Activated T-cell treated with anti-CD3 and anti-CD28 coated beads, Interleukin-2, amount 50 U/mL, for 72 hours (primary cell): ENCODE measurements at places on chromosomes 1 and 21. TPM values are rescaled to one million over a fixed set of nuclear protein-coding genes. Genes with fewer than 3 reads are reported as not detected.

SH2D1B gene
- 0.32 TPM for total RNA-seq

DNA sequence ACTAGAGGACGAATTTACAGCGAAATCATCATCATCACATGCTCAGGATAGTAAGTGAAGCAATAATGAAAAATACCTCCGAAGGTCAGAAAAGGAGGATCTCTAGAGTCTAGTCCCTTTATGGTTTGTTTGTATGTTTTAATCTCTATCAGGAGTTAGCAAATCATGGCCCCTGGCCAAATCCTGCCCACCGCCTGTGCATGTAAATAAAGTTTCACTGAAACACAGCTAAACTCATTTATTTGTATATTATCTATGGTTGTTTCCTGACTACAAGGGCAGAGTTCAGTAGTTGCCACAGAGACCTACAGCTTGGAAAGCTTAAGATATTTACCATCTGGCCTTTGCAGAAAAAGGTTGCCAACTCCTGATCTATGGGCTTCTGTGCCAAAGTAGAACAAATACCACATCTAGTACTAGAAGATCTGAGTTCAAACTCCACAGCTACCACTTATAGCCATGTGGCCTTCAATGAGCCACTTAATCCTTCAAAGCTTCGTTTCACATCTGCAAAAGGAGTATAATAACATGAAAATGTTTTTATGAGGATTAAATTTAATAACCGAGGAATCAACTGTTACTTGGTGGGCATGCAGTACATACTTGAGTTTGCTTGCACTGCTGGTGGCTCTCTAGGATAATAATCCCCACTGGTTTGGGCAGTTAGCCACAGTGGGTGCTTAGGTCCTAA lies 94.0 kb upstream of the KIF26B start:
- H3K4me3 ChIP-seq: no peak overlapping the region
- H3K27ac ChIP-seq: no peak overlapping the region
- H3K27me3 ChIP-seq: no peaks in the 10 kb centered on the region
- peaks cover 1% of the 10 kb centered on the region for H3K36me3 ChIP-seq

DNA sequence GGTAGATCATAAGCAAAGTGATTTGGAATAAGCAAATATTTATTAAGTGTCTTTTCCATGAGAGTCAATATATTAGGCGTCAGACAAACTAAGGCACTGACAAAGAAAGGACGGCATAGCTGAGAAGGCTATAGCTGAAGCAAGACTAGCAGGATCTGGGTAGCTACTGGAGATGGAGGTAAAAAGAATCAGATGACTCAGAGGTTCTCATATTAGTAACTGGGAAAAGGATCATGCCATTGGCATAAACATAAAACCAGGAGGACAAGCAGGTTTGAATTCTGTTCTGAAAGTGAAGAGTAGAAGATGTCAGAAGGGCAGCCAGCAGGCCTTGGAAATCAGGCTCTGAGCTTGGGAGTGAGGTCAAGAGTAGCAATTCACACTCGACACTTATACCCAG lies 531.9 kb downstream of the PTPRC start:
- H3K27me3 ChIP-seq: peaks cover 7% of the 10 kb centered on the region
- H3K4me1 ChIP-seq: peaks cover 44% of the 10 kb centered on the region
- no peak overlapping the region for H3K27ac ChIP-seq
- H3K36me3 ChIP-seq: no peaks in the 10 kb centered on the region
- no peak overlapping the region for H3K4me3 ChIP-seq

DNA sequence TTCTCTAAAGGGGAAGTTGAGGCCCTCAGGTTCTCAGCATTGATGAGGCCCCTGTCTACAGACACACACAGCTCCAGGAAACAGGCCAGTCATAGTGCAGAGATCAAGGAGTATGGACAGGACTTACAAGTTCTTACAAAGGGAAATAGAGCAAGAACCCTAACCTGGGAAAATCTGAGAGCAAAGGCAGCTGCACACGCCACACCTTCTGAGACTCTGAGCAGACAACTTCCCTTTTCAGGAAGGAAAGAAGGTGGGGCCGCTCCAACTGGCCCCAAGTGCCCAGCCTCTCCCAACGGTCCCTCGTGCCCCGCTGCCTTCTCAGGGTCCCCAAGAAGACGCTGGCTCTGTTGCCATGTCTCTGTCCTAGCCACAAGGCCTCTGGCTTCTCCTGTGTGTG lies 3.6 kb downstream of the NOC2L start:
- peaks cover 6% of the 10 kb centered on the region for H3K36me3 ChIP-seq
- H3K4me1 ChIP-seq: peaks cover 16% of the 10 kb centered on the region
- no peak overlapping the region for H3K27ac ChIP-seq
- no peak for DNase-seq
- H3K4me3 ChIP-seq: no peak overlapping the region

KLHL21 gene
- total RNA-seq: 24.2 TPM

GRCh38 chr1:187091666-187092065 lies 262.9 kb downstream of the PLA2G4A start:
- peak overlapping the region; percentile 4 for H3K27ac ChIP-seq
- H3K4me3 ChIP-seq: peak overlapping the region; percentile 13
- H3K36me3 ChIP-seq: peaks cover 4% of the 10 kb centered on the region
- peaks cover 19% of the 10 kb centered on the region for H3K4me1 ChIP-seq

DNA sequence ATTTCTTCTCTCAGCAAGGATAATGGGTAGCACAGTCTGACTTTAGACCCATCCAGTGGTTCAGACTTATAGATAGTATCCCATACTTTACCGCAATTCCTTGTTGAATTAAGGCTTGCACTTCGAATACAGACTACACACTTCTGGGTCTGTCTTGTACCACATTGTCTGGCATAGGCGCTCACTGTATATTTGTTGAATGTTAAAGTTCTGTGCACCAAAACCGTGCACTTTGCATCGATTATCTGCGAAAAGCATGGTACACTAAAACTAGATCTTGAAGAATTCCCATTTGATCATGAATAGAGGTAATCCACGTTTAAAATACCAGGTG lies 556 bp upstream of the RYR2 start:
- no peaks in the 10 kb centered on the region for H3K36me3 ChIP-seq
- no peak for DNase-seq
- H3K27ac ChIP-seq: peak overlapping the region; percentile 35
- peak overlapping the region; percentile 74 for H3K4me3 ChIP-seq
- H3K4me1 ChIP-seq: peaks cover 10% of the 10 kb centered on the region
- H3K27me3 ChIP-seq: peaks cover 30% of the 10 kb centered on the region

LBR gene
- 163 TPM for total RNA-seq

SPRR2E gene
- not detected for total RNA-seq

KLF17 gene
- not detected for total RNA-seq

- DNase-seq: no peak
- H3K4me3 ChIP-seq: no peak overlapping the region
- no peaks in the 10 kb centered on the region for H3K4me1 ChIP-seq
- no peak overlapping the region for H3K27ac ChIP-seq
- peaks cover 21% of the 10 kb centered on the region for H3K27me3 ChIP-seq
- no peaks in the 10 kb centered on the region for H3K36me3 ChIP-seq
These were observed 10.8 kb upstream of the NFASC start for GRCh38 chr1:204859861-204860267.

DNA sequence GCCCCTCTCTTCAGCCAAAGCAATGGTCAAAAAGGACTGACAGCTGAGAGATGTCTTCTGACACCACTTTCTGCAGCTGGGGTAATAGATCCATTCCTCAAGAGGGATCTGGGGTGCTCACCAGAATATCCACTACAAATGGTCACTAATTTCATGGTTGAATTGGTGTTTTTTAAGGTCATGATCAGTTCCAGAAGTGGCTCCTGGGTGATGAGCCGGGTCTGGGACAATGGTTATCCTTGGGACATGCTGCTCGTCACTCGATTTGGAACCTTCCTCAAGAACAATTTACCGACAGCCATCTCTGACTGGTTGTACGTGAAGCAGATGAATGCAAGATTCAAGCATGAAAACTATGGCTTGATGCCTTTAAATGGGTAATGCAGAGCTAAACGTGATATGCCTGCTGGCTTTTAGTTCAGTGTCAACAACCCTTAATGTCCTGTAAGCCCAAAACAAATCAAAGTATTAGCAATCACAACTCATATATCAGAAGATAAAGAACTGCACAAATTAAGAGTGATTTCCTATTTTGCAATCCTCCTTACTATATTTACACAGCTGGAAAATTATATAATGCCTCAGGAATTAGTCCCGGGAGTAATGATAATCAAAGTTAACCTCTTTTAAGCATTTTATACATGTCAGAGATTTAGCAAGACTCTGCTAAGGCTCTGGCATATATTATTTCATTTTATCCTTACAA lies 20.1 kb downstream of the FMO3 start:
- no peaks in the 10 kb centered on the region for H3K27me3 ChIP-seq
- DNase-seq: no peak
- no peak overlapping the region for H3K27ac ChIP-seq
- H3K4me3 ChIP-seq: no peak overlapping the region
- H3K36me3 ChIP-seq: no peaks in the 10 kb centered on the region
- no peaks in the 10 kb centered on the region for H3K4me1 ChIP-seq

- no peak for DNase-seq
- peaks cover 27% of the 10 kb centered on the region for H3K27me3 ChIP-seq
- no peak overlapping the region for H3K4me3 ChIP-seq
- peaks cover 5% of the 10 kb centered on the region for H3K36me3 ChIP-seq
- H3K27ac ChIP-seq: no peak overlapping the region
- no peaks in the 10 kb centered on the region for H3K4me1 ChIP-seq
These were observed 43.2 kb downstream of the GJA5 start for GRCh38 chr1:147717051-147717705.

LEMD1 gene
- total RNA-seq: not detected

CD1D gene
- not detected for total RNA-seq

GRCh38 chr1:166175032-166175431 lies 8.2 kb upstream of the FAM78B start:
- DNase-seq: no peak
- H3K27ac ChIP-seq: no peak overlapping the region
- H3K27me3 ChIP-seq: peaks cover 21% of the 10 kb centered on the region

PDE9A gene
- 11.8 TPM for total RNA-seq

DNA sequence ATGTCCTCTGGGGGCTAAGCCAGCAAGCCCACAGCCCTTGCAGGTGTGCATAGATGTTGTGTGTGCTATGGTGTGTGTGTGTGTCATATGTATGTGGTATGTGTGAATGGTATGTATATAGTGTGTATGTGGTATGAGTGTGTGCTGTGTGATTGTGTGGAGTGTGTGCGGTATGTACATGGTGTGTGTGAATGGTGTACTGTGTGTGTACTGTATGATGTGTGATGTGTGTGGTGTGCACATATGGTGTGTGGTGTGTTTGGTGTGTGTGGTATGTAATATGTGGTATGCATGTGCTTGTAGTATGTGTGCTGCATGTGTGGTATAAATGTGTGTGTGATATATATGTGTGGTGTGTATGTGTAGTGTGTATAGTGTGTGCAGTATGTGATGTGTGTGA lies 107.0 kb downstream of the CAPN8 start:
- no peaks in the 10 kb centered on the region for H3K4me1 ChIP-seq
- DNase-seq: no peak
- no peaks in the 10 kb centered on the region for H3K36me3 ChIP-seq
- no peak overlapping the region for H3K27ac ChIP-seq
- no peaks in the 10 kb centered on the region for H3K27me3 ChIP-seq

C1orf185 gene
- not detected for total RNA-seq
